ENCODE measurements at places on chromosomes 3 and 15.

DNA sequence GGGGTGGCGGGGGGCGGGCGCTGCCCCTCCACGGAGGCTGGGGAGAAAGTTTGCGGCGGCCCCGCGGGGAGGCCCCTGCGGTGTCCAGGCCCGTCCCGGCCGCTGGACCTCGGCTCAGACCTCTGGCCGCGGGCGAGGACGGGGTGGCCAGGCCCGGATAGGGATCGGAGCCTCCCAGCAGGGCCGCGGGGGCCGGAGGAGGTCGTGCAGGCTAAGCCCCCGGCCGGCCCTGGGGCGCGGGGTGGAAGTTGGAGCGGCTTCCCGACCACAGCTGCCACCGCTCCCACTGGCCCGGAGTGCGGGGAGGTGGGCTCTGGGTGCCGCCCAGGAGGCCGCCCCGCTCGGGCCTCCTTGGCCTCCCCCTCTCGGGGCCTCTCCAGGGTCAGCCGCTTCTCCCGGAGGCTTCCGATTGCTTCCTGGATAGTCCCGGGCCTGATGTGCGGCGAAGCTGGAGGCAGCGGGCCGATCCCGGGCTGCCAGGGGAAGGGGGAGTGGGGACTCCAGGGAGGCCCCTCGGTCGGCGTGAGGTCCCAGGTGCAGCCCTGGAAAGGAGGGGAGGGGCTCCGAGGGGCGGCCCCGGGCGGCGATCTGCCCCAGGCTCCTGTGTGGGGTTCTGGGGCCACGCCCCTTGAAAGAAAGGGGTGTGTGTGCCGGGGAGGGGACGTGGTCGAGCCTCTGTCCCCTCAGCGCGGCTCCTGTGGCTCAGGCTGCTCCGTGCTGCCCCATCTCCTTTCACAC, 907 bp downstream of the PLXNA1 start:
- DNase-seq, result no peak

- DNase-seq, result no peak
Measured at GRCh38 chr3:48928679-48929078, 10.0 kb downstream of the ARIH2 start.

GRCh38 chr15:70188286-70188685, 90.6 kb upstream of the TLE3 start:
- no peak for DNase-seq

- DNase-seq, result no peak
Measured at GRCh38 chr3:127803619-127804018, 18.7 kb downstream of the MGLL start.

GRCh38 chr15:88623061-88623460, 1.9 kb downstream of the AEN start:
- DNase-seq, result no peak

DNA sequence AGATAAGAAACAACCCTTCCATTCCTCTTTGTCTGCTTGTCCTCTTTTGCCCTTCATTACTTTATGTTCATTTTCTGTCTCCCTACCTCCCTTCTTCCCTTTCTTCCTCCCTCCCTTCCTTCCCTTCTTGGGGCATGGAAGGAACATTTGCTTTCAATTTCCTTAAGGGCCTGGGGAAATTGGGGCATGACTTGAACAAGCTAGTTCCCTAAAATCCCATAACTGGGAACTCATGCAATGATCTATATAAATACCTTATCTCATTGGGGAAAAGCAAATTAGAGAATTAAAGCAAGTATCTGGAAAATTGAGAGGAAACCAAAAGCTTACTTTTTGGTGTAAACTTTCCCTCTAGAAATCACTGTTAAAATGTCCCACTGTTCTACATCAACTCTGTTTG, 35.7 kb downstream of the BOC start:
- DNase-seq, result no peak

- DNase-seq, result no peak
Measured at GRCh38 chr3:95341314-95341713, 1278.5 kb downstream of the NSUN3 start.

DNA sequence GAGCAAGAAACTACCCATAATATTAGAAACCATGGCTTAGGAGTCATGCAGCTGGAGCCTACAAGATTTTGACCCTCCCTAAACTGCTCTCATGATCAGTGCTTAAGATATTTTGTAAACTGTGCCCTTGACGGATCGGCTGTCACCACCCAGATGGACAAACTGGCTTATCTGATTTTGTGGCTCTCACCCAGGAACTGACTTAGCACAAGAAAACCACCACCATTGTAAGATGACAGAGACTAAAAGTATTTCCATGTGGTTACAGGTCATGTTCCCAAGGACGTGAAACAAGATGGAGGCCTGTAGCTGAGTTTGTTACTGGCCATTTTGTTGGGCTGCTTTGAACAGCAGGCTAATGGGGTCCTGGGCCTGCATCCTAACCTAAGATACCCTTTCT, 940.9 kb downstream of the OTOL1 start:
- no peak for DNase-seq

DNA sequence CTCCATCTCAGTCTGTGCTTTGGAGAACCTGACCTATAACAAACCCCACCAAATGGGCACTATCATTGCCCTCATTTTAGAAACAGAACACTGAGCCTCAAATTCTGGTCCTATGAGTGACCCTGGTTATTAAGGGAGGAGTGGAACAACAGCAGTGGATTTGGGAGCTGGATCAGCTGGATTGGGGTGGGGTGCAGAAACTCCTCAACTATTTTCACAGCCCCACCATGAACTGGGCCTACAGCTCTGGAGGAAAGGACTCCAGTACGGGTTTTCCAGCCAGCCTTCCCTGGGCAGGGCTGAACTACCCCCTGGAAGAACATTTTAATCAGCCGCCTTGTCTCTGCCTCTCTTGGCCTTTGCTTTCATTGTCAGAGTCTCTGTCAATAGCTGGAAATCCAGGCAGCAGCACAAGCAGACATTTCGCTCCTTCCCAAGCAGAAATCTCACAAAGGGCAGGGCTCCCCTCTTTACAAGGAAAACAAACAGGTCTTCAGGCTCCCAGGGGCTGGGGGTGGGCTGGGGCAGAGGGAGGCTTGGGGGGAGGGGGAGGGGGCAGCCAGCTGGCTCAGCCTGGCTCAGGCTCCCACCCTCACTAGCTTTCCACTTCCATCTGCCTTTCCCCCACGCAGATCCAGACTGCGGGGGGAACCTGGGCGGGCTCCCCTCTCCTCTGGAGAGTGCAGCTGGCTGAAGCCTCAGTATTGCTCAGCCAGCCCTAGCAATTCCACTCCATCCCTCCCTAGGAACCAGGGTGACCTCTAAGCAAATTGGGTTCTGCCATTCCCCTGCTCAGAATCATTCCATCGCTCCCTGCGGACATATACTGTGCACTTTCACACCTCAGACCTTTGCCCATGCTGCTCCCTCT, 13.7 kb upstream of the TLE3 start:
- peak; percentile 88 for DNase-seq

DNA sequence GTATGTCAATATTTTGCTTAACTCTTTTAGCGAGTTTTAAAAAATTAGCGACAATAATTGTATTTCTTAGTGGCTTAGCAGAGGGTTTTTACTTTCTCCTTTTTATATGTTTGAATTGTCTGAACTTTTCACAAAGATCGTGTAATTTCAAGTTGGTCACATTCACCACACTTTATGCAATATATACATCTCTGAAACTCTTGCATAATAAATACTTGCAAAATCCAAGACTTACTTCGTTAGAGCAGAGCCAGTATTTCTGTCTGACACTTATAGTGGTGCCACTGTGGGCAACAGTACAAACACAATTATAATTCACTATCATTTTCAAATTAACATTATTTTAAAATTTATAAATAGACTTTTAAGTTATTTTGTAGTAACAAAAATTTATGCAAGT, 62.0 kb downstream of the SUCNR1 start:
- no peak for DNase-seq

DNA sequence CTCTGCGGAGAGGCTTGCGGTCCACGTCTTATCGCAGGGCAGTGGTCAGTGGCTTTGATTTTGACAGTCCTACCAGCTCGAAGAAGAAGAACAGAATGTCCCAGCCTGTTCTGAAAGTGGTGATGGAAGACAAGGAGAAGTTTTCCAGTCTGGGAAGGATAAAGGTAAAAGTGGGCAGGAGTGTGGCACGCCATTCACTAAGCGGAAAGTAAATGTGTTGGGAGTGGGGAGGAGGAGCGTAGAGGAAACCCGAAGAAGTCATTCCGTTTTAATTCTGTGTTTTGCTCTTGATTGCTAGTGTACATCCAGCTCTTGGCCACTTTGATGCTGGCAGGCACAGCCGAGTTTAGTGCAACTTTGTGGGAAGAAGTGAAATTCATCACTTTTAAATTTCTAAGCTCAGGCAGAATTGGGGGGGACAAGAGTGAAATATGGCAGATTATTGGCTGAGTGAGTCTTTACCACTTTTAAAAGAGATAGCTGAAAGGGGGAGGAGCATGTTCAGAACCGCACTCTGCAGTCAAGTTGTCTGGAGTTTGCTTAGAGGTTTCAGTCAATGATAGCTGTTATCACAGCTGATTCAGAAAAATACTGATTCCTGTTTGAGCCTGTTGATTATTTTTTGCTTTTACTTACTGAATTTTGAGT, 1.8 kb downstream of the ARHGEF26 start:
- DNase-seq, result no peak

DNA sequence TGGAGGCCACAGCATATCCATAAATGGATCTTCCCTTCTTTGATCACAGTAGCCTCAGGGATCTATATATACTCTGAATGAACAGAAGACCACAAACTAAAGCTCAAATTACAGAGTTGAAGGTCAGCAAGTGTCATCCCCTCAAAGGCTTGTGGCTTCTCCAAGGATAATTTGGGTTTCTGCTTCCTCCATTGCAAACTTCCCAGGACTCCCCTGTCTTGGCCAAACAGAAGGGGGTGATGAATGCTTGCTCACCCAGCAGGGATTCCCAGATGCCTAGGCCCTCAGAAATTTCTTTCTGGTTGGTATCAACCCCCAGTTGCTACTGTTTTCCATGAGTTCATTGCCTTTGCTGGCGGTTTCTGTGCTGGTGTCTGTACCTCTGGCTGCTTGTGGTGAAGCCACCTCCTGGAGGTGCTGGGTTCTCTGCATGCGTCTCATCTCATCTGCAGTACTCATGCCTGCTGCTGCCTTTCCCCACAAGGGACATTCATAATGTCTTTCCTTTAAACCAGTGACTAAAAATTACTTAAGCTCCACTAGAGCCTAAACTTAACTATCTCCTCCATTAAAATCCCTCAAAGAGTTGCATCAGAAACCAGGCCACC, 17.7 kb downstream of the ENTPD3 start:
- DNase-seq, result no peak

- DNase-seq, result no peak
Measured at GRCh38 chr15:32991619-32992111, 202.8 kb downstream of the FMN1 start.

DNA sequence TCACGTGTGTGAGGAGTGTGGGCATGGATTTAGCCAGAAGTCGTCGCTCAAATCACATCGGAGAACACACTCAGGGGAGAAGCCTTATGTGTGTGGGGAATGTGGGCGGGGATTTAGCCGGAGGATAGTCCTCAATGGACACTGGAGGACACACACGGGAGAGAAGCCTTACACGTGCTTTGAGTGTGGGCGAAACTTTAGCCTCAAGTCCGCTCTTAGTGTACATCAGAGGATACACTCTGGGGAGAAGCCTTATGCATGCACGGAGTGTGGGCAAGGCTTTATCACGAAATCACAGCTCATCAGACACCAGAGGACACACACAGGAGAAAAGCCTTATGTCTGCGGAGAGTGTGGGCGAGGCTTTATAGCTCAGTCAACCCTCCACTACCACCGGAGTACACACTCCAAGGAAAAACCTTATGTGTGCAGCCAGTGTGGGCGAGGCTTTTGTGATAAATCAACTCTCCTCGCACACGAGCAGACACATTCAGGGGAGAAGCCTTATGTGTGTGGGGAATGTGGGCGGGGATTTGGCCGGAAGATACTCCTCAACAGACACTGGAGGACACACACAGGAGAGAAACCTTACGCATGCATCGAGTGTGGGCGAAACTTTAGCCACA, 28.1 kb downstream of the ZNF589 start:
- DNase-seq, result no peak

DNA sequence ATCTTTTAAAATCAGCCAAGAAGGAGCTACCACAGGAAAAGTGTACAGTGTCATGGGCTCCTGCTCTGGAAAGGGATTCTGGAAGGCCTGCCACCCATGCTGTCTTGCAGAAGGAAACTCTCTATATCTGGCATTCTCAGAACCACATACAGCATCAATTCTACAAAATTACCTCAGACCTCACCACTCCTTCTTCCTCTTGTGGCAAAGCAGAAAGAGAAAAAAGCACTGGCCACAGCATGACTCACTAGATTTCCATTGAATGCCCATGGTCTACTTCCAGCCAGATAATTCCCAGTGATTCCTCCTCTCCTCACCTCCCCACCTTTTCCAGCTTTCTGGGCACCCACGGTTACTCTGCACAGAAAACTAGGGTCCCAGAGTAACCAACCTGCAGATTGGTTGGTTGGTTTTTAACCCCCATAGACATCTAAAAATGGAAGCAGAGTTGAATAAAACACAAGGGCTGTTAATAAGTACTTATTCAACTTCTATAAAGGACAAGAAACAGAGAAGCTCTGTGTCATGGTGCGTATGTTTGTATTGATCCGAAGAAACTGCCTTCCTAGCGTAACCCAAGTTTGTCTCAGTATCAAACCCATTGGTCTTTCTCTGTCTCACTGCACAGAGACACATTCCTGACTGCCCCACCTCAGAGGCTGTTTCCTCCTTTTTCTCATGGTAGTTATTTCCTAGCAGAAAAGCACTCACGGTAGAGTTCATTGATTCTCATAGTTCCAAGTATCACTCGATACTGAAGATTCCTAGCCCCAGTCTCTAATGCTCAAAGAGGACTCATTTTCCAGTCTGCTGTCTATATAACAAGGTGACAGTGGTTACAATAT, 67.7 kb downstream of the LDHAL6B start:
- DNase-seq, result no peak

GRCh38 chr3:69304396-69304795, 81.5 kb downstream of the FRMD4B start:
- no peak for DNase-seq

GRCh38 chr3:53715815-53716483, 130.3 kb downstream of the CHDH start:
- DNase-seq, result no peak

GRCh38 chr3:129005526-129006303, 4.6 kb downstream of the EFCC1 start:
- peak; percentile 66 for DNase-seq

DNA sequence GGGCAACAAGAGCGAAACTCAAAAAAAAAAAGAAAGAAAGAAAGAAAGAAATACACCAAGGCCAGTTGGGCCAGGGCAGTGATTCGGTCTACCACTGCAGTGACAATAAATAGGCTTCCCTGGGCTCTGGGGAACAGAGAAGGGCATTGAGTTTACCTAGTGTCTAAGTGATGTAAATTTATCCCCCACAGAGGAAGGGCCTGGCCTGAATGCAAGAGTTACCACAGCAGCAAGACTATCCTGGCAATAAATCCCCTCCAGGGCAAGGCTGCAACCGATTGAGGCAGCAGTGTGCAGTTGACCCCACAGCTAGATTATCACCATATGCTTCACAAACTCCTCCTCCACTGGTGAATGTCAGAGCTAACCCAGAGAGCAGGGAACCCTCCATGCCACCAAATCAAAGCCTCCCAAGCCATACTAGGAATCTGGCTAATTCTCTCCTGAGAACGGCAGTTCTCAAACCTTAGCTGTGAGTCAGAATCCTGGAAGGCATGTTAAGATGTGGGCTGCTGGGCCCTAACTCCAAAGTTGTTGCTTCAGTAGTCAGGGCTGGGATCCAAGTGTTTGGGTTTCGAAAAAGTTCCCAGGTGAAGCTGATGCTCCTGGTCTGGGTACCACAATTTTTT, 64.3 kb upstream of the GATM start:
- no peak for DNase-seq

Data from COR-L47 (cell line).